ENCODE measurements at places on chromosomes 5 and 9.

DNA sequence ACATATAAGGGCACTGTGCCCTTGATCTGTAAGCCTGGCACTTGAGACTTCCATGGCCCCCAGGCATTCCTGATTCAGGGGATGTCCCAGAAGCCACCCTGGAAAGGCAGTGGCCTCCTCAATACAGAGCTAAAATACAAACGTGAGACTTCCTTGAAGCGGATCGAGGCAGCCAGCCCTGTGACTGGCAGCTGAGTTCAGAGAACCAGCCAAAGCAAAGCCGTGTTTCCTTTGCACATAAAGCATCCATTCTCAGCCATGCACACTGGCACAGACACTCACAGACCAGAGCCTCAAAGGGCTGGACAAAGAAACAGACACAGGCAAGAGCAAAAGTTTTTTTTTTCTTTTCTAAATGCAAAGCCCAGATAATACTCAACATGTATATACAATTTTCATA lies 18.8 kb upstream of the CPEB4 start:
- no peak for DNase-seq

GRCh38 chr9:124163760-124164255 lies 93.9 kb upstream of the NEK6 start:
- DNase-seq, result no peak

DNA sequence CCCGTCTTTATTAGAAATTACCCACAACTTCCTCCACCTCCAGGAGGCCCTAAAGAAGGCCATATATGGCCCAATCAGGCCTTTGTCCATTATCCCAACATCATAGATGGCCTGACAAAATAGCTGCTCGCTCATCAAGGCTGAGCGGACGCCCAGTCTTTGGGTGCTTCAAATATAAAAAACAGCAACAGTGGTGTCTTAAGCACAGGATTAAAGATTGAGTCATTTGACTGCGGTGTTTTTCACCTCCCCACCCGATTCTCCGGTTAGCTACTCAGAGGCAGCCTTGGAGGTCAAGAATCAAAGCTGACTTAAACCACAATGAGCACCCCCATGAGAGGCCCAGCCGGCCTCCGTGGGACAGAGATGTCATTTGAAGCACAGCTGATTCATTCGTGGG lies 18.8 kb downstream of the S1PR3 start:
- no peak for DNase-seq

DNA sequence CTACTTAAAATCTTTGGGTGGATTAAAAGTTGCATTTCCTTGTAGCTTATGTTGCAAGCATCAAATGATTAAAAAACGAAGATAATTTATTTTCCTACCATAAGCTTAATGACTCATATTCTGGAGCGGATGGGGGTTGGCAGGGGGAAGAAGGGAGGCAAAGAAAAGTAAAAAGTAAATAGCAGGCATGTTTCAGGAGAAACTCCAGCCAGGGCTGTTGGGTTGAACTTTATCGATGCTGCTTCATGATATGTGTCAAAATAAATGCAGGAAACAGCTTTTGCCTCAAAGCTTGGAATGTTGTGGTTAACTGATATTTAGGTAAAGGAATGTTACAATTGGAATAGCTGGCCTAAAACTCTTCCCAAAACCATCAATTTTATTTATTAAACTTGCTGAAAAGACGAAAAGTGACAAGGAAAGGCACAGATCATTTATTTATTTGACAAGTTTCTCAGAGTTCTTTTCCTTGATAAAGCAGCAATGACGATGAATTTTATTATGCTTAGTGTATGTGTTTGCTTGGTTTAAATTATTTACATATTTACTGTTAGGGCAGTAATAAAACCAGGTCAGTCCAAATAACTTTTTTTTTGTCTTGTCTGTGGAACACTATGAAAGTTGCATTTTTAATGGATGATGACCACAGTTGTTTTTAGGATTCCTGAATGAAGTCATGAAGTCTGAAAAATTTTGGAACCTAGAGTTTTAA lies 177.9 kb downstream of the PCSK1 start:
- DNase-seq, result peak; percentile 99

GRCh38 chr5:135208903-135209721 lies 175.1 kb upstream of the PITX1 start:
- peak; percentile 98 for DNase-seq

- no peak for DNase-seq
These were observed 347.8 kb downstream of the EFNA5 start for GRCh38 chr5:107322936-107323335.

DNA sequence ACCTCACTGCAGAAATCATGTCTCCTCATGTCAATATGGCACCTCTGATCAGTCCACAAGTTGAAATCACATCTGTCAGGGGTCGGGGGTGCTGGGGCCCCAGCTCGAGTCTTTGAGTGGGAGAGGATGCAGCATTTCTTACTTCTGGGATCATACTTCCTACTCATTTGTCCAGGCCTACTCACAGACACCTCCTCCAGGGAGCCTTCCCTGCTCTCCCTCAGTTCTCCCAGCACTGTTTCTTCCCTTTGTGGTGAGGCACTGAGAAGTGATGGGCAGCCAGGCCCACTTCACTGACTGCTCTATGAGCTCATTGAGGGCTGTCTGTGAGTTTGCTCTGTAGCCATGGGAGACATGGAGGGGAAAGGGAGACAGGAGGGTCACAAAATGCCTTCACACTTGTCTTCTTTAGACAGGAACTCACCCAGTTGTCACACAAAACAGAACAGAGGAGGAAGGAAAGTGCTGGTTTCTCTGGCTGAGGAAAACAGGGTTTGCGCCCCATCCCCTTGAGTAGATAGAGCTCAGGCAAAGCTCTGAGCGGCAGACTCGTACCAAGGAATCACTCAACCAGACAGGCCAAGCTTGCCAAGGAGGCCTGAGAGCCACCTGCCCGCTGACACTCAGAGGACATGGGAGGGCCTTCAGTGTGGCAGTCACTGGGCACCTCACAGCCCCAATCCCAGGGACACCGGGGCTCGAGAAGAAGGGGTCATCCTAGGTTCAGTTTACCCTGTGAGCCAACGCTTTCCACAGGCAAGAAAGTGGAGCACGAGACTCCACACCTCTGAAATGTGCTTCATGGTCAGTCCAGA lies 152.9 kb downstream of the GABBR2 start:
- DNase-seq, result no peak

GRCh38 chr5:124839371-124839998 lies 93.0 kb upstream of the ZNF608 start:
- peak; percentile 58 for DNase-seq
